ENCODE measurements at places on chromosomes 16 and 17. TPM values are rescaled to one million over a fixed set of nuclear protein-coding genes. Genes with fewer than 3 reads are reported as not detected.

DNA sequence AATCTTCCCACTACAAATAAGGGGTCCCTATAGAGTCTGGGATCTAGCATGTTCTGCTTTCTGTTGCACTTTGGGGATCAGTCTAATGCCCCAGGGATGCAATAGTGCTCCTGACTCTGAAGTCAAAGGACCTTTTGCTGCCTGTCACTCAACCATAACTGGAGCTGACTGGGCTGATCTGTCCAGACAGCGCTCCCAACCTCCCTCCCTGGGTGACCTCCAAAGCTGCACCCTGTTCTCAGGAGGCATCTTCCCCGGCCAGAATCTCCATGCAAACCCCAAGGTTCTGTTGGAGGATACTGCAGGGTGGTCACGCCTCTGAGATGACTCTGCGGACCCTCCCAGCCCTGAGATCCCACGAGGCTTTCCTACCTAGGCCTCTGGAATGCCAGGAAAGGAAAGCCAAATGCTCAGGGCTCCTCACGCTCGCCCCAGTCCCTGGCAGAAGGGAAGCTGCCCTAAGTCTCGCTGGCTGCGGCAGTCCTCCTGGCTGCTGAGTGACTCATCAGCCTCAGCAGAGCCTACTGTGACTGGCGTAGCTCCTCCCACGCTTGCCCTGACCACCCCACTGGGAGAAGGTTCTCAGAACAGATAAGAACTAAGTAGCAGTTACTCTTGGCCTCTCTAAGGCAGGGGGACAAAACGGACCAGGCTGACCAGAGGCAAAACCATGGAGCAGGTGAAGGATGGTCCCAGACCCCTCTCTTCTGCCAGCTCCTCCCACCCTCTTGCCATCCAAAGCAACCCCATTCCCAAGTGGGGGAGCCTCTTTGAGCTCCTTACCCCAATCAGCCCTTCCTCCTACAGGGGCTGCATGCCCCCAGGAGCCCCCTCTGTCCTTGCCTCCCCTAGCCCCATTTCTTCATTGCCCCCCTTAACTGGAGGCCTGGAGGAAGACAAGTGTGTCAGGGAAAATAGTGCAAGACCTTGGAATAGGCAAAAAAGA is 124.1 kb upstream of the TNRC6C start:
- peak; percentile 46 for DNase-seq

DNA sequence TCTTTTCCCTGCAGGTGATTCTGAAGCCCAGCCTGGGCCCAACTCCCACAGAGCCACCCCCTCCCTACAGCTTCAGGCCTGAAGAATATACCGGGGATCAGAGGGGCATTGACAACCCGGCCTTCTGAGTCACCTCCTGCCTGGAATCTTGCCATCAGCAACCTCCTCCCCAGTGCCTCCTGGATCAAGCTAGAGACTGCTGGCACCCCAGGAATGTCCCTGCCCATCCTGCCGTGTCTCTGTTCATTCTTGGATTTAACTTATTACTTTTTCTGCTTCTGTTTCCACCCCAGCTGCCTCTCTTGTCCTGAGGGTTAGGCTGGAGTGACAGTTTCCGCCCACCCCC is 4.9 kb downstream of the TMEM92 start:
- DNase-seq = no peak

Gene CACNG1
- total RNA-seq = not detected

Gene SLC38A8
- total RNA-seq = not detected

- DNase-seq = peak; percentile 42
These were observed 27.8 kb downstream of the AXIN1 start for GRCh38 chr16:324451-325334.

- DNase-seq = no peak
These were observed 2.1 kb downstream of the NMT1 start for GRCh38 chr17:45063198-45063597.

DNA sequence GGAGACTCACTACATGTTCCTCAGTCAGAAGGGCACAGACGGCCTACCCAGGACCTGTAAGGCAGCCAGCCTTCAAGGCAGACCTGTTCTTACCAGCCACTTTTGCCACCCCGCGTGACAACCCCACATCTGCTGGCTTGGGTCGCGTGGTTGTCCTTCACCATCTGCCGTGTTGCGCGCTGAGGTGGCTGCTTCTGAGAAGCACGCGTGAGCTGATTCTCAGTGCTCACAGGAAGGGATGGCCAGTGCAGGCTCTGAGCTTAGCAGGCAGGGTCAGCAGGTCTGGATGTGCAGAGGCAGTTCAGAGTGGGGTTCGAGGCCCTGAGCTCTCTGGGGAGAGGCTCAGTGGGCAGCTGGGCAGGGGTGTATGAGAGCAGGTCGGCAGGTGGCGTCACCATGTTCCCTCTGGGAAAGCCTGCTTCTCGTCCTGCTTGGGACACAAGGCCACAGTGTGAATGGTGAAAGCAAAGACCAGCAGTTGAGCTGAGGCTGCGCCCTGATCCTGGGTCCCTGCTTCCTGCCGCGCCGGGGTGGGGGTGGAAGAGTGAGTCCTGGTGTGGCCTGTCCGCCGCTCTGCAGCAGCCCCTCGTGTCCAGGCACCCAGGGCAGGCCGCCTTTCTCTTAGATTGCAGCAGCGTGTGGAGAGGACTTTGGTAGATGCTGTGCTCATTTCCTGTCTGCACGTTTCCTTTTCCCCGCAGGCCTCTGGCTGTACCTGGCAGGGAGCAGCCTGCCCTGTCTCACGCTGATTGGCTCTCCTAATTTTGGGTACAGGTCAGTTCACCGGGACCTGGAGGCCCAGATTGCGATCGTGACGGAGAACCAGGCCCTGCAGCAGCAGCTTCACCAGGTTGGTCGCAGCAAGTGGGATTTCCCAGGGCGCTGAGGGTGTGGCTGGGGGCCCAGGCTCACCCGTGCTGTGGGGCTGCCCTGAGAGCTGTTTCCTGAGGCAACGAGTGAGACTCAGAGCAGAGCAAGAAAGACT is 36.0 kb downstream of the PGS1 start:
- DNase-seq = no peak

GRCh38 chr17:71900621-71901229 is 220.1 kb upstream of the SOX9 start:
- DNase-seq = no peak

GRCh38 chr17:47937941-47938340 is 3.4 kb upstream of the PNPO start:
- no peak for DNase-seq

Gene NPIPB6
- total RNA-seq = 12.7 TPM

- no peak for DNase-seq
These were observed 17.3 kb upstream of the SNN start for GRCh38 chr16:11650641-11651591.

DNA sequence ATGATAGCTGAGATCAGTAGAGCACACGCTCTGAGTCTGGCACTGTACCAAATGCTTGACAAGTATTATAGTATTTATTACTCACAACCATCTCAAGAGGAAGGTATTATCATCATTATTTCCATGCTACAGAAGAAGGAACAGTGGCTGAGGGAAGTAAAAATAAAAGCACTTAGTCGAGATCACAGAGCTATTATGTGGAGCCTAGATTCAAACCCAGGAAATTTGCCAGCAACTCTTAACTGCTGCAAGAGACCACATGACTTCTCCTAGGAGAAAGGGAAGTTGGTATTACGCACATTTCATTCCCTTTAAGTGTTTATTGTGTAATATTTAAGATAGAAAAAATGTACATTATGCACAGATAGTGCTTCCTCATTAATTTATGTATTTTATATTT is 1.0 kb upstream of the RHOT1 start:
- DNase-seq = no peak

DNA sequence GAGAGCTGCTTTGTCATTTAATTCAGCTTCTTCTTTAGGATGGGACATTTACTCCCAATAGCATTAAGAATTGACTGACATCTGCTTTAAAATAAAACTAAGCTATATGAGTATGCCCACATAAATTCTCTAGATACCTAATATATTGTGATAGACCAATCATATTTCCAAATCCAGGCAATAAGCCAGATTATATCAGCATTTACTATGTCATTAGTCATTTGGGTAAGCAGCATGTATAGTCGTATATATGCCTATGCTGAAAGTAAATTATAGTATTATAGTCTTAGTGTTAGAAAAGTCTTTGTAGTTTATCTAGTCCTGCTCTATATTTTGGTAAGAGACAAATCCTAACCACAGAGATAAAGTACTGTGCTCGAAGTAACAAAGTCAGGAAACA is 958.1 kb downstream of the KCNJ2 start:
- no peak for DNase-seq

DNA sequence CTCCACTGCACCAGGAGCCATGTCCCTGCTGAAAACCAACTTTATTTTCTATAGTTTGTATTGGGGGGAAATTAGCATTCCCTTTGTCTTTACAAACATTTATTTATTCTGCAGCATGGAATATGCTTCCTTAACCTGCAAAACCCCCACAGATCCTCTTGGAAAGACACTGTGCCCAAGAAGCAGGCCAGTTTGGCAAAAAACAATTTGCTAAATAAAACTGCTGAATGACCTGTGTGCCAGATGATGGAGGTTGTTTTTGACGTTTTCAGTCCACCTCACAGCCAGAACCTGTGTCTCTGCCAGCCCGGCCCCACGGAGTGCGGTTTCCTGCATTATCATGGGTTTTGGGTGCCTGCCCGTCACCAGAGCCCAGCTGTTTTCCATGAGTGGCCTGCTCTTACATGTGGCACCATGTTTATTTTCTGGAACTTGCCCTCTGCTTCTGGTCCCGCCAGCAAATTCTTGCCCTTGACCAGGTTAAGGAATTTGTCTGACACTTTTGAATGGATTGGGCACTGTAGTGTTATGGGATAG is 26.4 kb downstream of the ORC6 start:
- DNase-seq = no peak

Gene CACNA1G
- not detected for total RNA-seq

Gene HBQ1
- total RNA-seq = not detected

DNA sequence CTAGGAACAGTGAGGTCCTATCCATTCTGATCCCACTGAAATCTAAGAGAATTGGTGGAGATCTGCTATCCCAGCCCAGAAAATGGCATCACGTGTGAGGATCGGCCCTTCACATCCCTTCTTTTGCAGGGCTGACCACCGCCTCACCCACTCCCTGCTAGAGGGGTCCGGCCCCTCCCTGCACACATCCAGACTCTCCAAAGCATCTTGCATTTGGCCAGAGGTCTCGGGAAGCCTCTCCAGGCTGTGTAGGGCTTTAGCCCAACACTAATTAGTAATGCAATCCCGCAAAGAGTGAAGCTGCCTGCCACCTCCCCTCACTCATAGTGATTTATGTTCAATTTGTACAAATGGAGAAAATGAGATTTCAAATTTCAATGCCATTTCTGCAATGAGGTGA is 434.4 kb upstream of the ZFHX3 start:
- DNase-seq = no peak

Gene RAB40C
- total RNA-seq = 102 TPM

DNA sequence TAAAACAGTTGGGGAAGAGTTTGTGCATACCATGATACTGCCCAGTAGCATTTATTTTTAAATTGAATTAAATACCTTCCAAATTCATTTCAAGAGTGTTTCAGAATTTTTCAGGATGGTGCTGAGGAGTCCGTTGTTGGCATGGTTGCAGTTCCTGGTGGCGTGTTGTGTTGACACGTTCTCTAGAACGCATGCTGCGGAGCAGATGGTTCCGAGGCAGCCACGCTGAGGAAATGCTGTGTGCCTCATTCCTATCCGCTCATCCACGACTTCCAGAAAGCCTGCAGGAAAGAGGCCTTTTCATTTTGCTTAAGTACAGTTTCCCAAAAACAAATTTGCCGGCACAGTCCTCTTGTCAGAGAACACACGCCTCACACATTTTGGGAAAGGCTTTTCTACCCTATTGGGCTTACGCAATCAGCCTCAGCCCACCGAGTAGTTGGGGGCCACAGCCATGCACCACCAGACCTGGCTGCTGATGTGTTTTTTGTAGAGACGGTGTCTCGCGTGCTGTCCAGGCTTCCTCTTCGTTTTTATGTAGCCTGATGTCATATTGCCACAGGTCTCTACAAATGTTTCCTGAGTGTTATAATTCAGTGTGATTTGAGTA is 32.1 kb upstream of the IL17C start:
- no peak for DNase-seq

Gene GPR139
- total RNA-seq = not detected

Measured in transverse colon (tissue), 4 donors.